Brain pericyte (primary cell): ENCODE measurements at places on chromosomes 12 and 14.

- DNase-seq, result no peak
Observed at GRCh38 chr14:52355016-52355431, 40.9 kb downstream of the PTGER2 start.

- DNase-seq, result no peak
Observed at GRCh38 chr14:24430682-24431568, 1.2 kb downstream of the KHNYN start.

- DNase-seq, result no peak
Observed at GRCh38 chr12:45464699-45465098, 248.8 kb downstream of the ANO6 start.

- no peak for DNase-seq
Observed at GRCh38 chr12:64193931-64194330, 28.2 kb downstream of the KICS2 start.

- no peak for DNase-seq
Observed at GRCh38 chr12:109464642-109465351, 12.3 kb downstream of the KCTD10 start.

- no peak for DNase-seq
Observed at GRCh38 chr14:34615507-34615906, 14.4 kb downstream of the SNX6 start.

DNA sequence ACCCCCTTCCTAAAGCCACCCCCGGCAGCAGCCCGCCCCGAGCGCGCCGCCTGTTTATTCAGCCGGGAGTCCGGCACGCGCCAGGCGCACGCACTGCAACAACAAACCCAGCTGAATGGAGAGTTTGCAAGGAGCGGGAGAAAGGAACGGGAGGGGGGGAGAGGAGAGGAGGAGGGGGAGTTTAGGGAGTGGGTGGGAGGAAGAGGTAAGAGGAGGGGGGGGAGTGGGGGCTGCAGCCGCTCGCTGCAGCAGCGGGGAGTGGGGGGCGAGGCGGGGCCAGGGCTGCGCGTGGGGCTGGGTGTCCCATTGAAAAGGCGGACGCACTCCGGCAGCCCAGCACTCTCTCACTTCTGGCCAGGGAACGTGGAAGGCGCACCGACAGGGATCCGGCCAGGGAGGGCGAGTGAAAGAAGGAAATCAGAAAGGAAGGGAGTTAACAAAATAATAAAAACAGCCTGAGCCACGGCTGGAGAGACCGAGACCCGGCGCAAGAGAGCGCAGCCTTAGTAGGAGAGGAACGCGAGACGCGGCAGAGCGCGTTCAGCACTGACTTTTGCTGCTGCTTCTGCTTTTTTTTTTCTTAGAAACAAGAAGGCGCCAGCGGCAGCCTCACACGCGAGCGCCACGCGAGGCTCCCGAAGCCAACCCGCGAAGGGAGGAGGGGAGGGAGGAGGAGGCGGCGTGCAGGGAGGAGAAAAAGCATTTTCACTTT, at the start of gene ASCL1:
ASCL1 (plus strand) TSS at position 336 of the 712 bp plus-strand sequence. CDS start 571 bp downstream, outside the sequence.
- peak; percentile 10 for DNase-seq

DNA sequence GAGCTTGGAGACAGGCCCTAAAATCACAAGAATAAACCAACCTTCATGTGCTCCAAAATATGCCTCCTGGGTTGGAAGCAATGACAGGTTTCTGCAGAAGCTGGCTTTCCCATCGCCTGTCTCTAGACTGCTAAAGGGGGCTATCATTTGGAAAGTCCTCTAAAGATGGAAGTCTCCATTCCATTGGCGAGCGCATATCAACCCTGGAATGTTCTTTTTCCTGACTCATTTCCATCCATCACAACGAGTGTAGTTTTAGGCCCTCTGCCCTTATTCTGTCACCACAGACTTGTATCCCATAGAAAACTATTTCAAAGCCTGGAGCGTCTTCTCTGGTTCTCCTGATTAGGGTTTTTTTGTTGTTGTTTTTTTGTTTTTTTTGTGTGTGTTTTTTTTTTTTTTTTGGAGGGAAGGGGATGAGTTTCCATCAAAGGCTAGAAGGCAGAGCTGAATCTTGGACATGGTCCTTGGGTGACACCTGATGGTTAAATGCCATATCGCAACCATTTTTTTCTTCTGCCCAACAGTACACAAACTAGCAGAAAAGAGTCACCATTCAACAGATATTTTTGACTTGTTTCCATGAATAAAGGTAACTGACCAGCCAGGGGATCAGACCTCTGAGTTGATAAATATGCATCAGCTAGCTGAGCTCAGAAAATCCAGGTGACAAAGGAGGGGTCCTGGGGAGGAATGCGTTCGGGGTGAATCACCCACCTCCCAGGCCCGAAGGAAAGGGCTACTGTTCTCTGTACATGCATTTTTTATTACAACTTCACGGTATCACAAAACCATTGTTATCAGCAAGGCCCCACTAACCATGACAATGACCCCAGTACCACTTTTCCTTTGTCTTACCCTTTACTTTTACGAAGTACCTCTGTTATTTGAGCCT, 40.5 kb downstream of the KCNA5 start:
- DNase-seq, result peak; percentile 30
